NCI-H1092 treated with DMSO at 0.1 percent for 48 hours (cell line): ENCODE measurements at places on chromosomes 5 and 9.

DNA sequence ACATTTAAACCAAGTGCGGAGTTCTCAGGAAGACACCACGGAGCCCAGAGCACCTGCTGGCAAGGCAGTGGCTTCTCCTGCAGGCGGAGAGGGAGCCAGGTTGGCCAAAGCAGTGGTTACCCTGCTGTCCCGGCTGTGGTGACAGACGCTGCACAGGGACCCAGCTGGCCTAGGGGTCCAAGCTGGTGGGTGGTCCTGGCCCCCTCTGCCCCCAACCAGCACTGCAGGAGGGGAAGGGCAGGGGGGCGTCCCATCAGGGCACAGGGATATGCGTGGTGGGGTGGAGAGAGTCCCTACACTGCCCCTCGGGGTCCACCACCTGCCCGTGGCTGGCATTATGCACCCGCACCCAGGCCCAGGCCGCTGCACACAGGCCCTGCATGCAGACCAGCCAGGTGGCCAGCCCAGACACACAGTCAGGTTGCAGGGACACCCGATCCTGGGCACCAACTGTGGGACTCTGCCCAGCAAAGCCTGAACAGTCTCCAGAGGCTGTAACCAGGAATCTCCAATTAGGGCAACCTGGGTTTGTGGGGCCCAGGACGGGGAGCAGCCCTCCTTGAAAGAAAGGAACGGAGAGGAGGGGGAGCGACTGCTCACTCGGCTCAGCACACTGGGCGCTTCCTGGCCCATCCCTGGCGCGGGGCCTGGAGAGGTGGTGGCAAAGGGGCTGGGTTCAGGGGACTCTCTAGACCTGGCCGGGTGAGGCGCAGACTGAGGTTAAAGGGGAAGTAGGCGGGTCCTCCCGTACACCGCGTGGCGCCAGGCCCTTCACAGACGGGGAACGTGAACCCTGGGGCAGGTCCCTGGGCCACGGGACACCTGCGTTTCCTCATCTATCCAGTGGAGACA, 46.3 kb downstream of the NACC2 start:
- no peak for DNase-seq

- DNase-seq: peak; percentile 28
These were observed 2.5 kb upstream of the WHRN start for GRCh38 chr9:114507726-114508125.

- DNase-seq: no peak
These were observed 7.4 kb downstream of the SLC12A7 start for GRCh38 chr5:1104327-1105006.

- no peak for DNase-seq
These were observed 42.4 kb downstream of the FYB1 start for GRCh38 chr5:39176759-39177630.

- DNase-seq: no peak
These were observed 348.1 kb upstream of the SGCD start for GRCh38 chr5:155978850-155979249.

GRCh38 chr9:4192450-4192849, 107.4 kb downstream of the GLIS3 start:
- no peak for DNase-seq

DNA sequence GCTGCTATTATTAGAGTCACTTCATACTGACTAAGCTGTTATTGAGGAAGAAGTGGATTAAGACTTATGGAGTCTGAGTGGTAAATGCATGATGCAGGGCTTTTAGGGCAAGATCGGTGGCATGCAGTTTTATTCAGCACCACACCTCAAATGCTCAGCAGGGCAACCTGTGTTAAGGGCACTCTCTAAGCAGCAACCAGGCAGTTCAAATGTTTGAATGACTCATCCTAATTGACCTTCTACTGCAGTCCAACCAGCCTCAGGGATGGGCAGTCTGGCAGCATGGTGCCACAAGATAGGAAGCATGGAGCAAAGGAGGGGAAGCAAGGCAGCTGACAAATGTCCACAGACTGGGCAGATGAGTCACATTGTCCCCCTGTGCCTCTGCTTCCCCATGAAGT, 80.2 kb upstream of the MIER3 start:
- no peak for DNase-seq

DNA sequence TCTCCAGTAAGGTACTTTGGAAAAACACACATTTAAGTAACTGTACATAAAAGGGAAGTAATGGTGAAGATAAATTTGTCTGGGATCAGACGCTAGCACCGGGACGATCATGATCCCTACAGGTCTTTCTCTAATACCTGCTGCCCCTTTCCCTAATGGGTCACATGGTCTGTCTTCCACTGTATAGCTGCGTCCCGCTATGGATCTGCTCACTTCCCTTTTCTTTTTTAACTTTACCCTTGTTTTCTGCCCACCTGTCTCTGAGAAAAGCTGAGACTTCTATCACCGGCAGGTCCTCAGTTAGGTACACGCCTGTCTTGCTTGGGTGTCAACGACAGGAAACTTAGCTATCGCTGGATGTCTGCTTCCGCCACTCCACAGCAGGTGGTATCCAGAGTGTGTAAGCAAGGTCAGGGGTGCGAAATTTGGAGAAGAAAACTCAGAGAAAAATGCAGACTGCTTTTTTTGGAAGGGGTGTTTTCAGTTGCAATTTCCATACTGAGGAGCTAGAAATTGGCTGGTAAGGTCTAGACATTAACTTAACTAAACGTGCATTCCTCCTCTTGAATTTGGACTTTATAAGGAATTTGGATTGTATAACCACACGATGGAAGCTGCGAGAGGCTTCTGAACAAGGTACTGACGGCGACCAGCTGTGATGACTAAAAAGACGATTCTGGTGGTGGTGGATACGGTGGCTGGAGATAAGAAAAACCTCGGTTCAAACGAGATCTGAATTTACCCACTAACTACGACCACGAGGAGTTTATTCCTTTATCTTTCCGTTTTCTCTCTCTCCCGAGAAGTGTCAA, 1.1 kb upstream of the ICE1 start:
- DNase-seq: peak; percentile 50

- no peak for DNase-seq
These were observed 2.7 kb downstream of the LEAP2 start for GRCh38 chr5:132876020-132876759.

DNA sequence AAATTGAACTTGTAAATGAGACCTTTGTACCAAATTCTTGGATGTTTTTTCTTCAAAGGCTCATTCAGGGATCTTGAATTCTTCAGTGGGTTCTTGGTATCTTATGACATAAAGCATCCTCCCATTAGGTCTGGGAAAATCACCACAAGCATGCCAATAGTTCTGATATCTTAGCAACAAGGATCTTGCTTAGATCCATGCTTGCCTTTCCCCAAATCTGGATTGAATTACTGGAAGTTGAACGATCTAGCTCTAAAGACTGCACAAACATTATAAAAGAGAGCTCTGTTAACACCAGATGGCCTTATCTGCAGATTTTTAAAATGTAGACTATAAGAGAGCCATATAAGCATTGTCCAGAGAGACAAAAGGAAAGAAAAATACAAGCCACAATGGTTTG, 266.3 kb downstream of the RAB3C start:
- DNase-seq: no peak

GRCh38 chr5:7801891-7802614, 48.9 kb downstream of the CFAP90 start:
- peak; percentile 32 for DNase-seq

GRCh38 chr5:179154991-179155955, 95.1 kb downstream of the ZNF354C start:
- no peak for DNase-seq

DNA sequence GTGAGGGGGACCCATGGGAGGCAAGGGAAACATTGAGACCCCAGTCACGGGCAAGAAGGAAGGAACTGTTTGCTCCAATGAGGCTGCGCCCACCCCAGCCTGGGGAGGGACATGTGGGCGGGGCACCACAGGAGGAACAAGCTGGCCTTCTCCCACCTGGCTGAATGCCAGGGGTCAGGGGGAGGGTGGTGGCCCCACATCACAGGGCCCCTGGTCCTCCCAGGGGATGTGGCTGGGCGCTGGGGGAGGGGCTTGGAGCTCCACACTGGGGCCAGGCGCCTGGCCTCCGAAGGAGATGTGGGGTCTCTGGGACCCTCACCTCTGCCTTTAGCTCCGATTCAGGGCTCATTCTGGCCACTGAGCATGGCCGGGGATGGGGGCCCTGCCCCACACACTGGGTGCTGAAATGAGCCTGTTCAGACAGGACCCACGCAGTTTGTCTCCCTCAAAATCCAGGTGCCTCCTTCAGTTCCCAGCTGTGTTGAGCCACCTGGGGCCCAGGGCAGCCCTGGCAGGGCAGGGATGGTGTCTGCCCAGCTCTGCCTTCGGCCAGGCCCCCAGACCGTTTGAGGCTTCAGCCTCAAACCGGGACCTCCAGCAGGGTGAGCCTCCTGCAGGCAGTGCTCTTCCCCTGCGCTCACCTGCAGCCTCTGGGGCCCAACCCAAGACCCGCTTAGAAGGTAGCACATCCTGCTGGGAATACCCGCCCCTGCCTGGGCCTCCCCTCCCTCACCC, 33.2 kb upstream of the NOTCH1 start:
- no peak for DNase-seq

DNA sequence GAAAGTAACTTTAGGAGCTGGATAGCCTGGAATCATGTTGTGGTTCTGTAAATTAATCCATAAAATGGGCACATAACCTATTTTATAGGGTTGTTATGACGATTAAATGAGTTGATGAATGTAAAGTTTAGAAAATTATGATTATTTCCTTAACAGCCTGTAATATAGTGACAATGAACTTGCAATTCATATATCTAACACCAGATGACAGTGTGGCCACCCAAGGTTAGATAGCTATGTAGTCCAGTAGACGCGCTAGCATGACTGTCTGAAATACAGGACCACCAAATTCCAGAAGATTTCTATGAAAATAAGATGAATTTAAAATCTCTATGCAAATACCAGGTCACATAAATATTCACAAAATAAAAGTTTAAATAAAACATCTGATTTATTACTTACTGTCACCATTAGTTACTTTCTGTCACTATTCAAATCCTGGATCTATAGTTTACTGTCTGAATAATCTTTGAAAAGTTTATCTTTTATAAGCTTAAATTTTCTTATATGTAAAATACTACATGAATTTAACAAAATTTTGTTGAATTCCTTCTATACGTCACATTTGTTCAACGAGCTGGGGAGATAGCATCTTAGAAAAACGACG, 26.1 kb upstream of the MACIR start:
- peak; percentile 9 for DNase-seq

GRCh38 chr9:89945133-89945532, 340.3 kb downstream of the GADD45G start:
- no peak for DNase-seq

DNA sequence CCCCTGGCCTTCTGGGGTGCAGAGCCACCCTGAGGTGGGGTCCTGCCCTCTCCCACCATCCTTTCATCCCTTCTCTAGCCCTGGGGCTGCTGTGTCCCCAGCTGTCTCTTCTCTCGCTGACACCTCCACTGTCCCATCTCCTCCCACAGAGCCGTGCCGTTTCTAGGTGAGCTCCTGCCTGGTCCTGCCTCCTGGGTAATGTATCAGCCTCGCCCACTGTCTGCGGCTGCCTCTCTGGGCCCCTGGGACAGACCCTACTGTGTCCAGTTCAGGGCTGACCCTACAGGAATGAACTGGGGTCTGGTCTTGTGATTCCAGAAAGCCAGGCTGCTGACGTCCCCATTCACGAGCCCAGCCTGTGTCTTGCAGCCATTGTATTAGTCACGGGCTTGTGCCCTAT, 4.1 kb downstream of the PAEP start:
- DNase-seq: no peak

DNA sequence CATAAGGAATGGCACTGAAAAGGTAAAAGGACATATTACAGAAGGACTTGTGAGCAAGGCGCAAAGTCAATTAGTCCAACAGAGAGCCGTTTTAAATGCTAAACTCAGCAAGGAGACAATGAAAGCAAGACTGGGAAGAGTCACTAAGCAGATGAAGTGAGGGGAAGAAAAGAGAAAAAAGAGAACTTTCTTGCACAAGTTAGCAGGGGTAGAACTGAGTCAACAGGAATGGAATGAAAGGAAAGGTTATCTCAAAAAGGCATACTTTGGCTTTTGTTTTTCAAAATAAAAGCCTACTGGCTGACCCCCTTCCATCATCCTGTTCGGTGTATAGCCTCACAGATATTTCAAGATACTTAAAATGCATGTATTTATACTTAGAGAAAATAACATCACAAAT, 75.0 kb downstream of the NR6A1 start:
- no peak for DNase-seq

GRCh38 chr9:33453286-33453860, 6.0 kb upstream of the AQP3 start:
- DNase-seq: no peak

DNA sequence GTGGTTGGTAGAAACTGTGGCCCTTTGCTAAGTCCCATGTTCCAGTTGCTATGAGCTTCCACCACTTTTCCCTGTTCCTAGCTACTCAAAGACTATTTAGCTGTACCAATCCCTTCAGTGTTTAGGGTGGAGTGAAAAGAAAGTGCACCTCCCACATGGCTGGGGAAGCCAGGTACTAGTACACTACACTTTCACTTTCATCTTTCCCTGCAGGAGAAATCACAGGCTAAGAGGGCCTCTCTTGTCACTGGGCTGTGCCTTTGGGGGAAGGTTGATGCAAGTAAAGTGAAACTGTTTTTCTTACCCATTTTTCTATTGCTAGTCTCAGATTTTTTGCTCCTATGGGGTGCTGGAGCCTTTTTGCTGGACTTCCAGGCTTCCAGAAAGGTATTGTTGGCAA, 33.5 kb upstream of the CKS2 start:
- no peak for DNase-seq

- DNase-seq: no peak
These were observed 1037.8 kb downstream of the NR2F1-AS1 start for GRCh38 chr5:92543201-92543600.

DNA sequence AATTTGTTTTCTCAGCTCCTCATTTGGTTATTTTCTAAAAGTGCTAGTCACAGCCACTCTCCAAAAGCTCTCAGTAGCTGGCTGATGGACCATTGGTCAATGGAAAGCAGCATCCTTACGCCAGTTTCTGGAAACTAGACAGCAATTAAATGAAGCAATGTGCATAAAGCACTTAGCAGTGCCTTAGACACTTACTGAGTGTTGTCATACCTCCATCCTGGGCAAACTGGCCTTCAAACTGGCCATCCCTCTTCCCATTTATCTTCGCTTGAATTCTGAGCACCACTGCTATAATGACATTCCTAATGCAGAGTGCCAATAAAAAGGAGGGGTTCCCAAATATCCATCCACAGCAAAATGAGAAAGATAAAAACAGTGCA, 209.2 kb downstream of the ENC1 start:
- no peak for DNase-seq

DNA sequence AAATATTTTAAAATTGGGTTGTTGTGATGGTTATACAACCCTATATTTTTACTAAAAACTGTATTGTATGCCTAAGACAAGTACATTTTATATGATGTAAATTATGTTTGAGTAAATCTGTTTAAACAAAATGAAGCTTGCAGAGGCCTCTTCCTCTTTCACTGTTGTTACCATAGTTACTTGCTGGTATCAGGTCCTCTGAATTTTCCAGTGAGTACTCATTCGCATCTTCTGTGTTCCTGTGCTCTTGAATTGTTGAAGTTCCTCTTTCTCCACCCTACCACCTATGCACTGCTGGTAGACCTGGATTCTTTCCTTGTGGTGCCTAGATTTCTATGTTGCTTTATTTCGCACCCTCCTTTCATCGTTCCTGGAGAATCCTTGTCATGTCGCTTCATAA, 938.5 kb upstream of the ACO1 start:
- DNase-seq: no peak
